ENCODE measurements at places on chromosomes 7 and 10. TPM values are rescaled to one million over a fixed set of nuclear protein-coding genes. Genes with fewer than 3 reads are reported as not detected.
A peak's percentile ranks its signal among the peaks of the same experiment; 100 is the strongest.

GRCh38 chr10:71634531-71635164, 84.9 kb downstream of the C10orf105 start:
- DNase-seq: no peak

GRCh38 chr7:126662856-126663255, 589.9 kb downstream of the GRM8 start:
- DNase-seq: no peak

- no peak for DNase-seq
Observed at GRCh38 chr10:58158806-58159205, 108.9 kb downstream of the IPMK start.

DNA sequence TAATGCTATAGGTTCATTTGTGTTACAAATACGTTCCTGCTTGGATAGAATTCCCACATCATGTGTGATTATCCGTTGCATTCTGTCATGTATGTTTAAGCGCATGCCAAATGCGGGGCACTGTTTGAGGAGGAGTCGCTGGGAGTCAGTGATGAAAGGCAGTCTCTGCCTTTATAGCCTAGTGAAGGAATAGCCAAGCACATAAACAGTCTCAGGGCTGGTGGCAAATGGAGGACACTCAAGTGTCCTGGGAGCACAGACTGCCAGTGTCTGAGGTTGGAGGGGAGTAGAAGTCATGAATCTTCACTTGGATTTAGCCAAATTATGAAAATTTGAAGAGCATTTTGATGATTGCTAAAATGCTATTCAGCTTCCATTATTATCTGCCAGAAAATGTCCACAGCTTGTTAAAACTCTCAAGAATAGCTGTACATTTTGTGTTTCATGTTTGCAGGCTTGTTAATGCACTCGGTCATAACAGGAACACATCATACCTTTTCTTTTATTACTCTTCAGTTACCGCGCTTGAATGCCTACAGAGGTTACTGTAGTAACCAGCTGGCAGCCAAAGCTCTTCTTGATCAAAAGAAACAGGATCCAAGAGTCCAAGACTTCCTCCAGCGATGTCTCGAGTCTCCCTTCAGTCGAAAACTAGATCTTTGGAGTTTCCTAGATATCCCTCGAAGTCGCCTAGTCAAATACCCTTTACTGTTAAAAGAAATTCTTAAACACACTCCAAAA, 41.6 kb downstream of the NET1 start:
- no peak for DNase-seq

- no peak for DNase-seq
Observed at GRCh38 chr7:127885843-127886242, 145.4 kb downstream of the LRRC4 start.

DNA sequence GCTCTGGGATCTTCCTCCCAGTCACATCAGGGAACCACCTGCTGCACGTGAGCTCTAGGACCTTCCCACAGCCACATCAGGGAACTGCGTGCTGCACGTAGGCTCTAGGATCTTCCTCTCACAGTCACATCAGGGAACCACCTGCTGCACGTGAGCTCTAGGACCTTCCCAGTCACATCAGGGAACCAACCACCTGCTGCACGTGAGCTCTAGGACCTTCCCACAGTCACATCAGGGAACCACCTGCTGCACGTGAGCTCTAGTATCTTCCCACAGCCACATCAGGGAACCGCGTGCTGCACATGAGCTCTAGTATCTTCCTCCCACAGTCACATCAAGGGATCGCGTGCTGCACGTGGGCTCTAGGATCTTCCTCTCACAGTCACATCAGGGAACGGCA, 229.7 kb downstream of the DIP2C start:
- no peak for DNase-seq

GRCh38 chr7:135320268-135320667, 86.6 kb downstream of the STRA8 start:
- DNase-seq: no peak

DNA sequence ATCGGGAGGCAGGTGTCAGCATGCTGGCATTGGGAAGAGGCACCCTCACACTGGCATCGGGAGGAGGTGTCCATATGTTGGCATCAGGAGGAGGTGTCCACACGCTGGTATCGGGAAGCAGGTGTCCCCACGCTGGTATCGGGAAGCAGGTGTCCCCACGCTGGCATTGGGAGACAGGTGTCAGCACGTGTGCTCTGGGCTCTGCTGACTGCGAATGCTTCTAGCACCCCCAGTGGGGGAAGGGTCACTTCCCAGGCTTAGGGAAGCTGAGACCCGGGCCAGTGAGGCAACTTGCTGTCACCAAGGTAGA, 92.5 kb upstream of the IKZF1 start:
- DNase-seq: no peak

- DNase-seq: no peak
Observed at GRCh38 chr10:95278061-95278988, 12.5 kb downstream of the PDLIM1 start.

- DNase-seq: no peak
Observed at GRCh38 chr10:99529591-99530107, 3.1 kb upstream of the NKX2-3 start.

DNA sequence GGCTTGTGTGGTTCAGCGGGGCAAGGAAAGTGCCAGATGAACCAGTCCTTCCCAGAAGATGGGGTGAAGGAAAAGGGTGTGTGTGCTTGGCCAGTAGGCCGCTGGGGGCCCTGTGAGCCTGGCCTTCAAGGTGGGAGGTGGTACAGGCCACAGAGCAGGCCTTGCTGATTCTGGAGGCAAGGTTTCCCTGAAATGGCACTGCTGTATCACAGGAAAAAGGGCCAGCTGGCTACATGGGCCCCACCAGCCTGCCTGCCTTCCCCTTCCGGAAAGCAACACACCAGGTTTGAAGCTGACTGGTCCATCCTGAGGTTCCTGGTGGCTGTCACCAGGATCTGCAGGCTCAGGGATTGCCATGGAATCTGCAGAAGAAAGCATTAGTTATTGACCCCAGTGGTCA, 12.5 kb downstream of the MMRN2 start:
- no peak for DNase-seq

DNA sequence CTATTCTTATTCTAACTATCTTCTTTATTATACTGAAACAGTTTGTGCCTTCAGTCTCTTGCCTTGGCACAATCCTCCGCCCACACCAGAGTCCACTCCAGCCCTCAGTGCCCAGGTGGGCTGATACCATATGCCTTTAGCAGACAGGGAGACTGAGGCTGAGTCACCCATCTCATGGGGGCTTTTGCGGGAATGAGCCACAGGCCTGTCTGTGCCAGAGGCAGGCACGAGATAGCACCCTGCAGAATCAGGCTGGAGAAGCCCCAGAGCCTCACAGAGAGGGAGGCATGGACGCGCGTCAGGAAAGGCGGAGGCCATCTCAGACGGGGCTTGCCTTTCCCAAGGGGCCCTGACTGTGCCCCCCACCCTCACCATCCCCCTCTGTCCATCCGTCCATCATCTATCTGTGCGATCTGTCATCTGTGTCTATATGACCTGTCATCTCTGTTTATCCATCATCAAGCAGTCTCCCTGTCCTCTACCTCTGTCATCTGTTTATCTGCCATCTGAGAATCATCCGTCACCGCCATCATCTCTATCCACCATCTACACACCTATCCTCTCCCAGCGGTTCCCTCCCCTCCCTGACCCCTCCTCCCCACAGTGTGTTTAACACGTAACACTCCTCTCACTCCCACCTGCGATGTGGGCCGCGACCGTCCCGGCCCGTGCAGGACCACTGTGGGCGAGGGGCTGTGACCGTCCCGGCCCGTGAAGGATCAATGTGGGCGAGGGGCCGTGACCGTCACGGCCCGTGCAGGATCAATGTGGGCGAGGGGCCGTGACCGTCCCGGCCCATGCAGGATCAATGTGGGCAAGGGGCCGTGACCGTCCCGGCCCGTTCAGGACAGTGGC, 7.3 kb upstream of the ADAP1 start:
- DNase-seq: no peak

DNA sequence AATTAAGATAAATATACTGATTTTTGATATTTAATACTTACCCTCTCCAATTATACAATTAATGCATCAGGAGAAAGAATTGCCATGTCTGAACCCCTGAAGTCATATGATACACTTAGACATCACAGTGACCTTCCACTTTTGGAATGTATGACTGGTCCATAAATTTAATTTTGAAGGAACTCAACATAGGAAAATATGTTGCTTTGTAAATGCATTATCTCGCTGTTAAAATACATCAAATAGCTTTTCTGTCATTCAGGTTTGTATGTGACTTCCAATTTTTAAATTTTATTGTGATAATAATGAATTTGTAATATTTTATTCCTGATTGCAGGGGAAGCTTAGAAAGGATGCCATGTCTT, 631.9 kb upstream of the ANKRD30A start:
- no peak for DNase-seq

- DNase-seq: no peak
Observed at GRCh38 chr10:130041451-130042371, 68.9 kb downstream of the C10orf143 start.

- DNase-seq: no peak
Observed at GRCh38 chr7:1872191-1873069, 202.4 kb downstream of the ELFN1 start.

DNA sequence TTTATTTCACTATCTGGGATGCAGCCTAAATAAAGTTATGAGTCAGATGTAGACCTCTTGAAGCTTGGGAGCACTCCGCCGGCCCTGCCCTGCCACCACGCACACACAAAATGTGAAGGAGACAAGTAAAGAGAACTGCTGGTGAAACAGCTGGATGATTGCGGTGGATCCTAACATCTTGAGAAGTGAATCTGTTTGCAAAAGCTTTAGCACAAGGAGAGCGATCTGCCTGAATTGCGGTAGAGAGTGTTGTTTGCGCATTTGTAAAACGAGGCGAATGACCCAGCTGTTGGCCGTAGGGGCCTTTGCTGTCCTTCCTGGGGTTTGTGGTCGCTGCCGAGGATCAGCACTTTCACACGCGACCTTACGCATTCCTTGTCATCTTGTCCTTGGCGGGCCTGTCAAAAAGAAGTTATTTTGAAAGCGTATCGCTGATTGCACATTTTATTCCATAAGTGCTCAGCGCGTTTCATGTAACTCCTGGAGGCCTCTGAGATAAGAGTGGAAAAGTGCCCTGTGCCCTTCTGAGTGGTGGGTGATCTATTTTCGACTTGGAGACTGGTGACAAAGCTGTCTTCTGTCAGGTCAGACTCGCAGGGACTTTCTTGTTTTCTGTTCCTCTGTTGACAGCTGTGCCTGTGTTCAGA, 40.8 kb downstream of the RBM20 start:
- DNase-seq: no peak

DNA sequence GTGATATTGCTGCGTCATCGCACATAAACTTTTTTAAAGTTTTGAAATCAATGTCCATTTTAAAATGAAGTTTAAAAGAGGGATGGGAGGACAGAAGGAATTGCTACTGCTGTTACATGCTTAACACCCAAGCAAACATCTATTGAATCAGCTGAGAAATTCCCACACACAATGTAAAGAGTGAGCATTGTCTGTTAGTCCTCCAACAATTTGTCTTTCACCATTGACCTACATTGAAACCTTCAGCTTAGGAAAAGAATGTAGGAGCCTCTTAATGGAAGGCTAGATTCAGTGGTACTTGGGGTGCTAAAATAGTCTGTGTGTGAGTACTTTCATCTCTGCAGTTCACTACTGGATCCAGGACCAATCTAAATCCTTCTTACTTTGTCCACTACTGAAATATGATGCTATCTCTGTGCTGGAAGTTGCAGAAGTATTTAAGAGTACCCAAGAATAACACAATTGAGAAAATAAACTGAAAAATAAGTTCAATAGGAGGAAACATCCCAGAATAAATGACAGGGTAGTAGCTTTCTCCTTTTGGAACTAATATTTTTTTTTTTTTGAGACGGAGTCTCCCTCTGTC, 23.8 kb upstream of the FBXW4 start:
- no peak for DNase-seq

DNA sequence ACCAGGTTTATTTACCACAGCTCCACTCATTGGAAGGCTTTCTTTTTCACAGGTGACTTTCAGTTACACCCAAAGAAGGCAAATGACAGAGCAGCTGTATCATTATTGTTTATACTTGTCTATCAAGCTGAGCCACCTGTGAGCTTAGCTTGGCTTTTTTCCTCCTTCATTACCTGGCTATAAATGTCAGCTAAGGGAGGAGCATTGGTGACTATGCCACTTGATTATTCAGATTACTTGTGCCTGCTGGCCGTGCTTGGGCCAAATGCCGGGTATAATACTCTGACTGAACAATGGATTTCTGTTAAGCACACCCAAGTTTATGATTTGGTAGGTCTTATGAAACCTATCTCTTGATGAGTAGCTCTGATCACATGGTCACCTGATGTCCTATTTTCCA, 9.9 kb upstream of the GNAT3 start:
- DNase-seq: no peak

- no peak for DNase-seq
Observed at GRCh38 chr10:22319547-22319979, 1.3 kb upstream of the BMI1 start.

DNA sequence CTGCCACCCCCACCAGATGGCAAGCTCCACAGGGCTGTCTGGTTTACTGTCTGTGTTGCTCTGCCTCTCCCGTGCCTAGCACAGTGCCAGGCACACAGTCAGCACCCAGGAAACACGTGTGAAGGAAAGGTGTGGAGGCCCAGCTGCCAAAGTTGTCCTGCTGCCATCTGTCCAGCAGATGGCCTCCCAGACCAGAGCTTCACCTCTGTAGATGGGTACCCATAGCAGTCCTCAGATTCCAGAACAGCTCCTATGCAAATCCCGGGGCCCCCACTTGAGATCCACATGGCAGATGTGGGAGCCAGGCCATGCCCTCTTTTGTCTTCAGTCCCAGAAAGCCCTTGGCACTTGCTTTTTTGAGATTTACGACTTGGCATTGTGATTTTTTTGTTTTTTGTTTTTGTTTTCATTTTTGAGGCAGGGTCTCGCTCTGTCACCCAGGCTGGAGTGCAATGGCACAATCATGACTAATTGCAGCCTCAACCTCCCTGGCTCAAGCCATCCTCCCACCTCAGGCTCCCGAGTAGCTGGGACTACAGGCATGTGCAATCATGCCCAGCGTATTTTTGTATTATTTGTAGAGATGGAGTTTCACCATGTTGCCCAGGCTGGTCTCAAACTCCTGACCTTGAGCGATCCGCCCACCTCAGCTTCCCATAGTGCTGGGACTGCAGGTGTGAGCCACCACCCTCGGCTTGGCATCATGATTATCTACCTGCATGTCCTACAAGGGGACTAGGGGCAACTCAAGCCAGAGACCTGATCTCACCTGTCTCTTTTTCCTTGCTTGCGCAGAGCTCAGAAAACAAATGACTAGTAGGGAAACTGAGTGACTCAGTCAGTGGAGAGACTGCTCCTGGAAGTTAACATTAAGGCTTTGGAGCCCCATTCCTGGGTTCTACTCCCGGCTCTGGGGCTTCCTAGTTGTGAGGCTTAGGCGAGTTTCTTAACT, 16.9 kb upstream of the PALD1 start:
- peak; percentile 54 for DNase-seq

GRCh38 chr7:143016996-143017395, 9.9 kb downstream of the OR9A2 start:
- DNase-seq: no peak

- DNase-seq: no peak
Observed at GRCh38 chr10:31659665-31660064, 269.0 kb downstream of the ARHGAP12 start.

The CALN1 gene
- total RNA-seq: 1.4 TPM

The GPR85 gene
- 3.0 TPM for total RNA-seq

The WASHC2A gene
- 79.3 TPM for total RNA-seq

The PSD gene
- total RNA-seq: 0.31 TPM

The PRR15 gene
- 2.9 TPM for total RNA-seq

The WNT8B gene
- not detected for total RNA-seq

The NUDT1 gene
- total RNA-seq: 14.2 TPM

The OR13A1 gene
- total RNA-seq: not detected

The PTER gene
- 2.3 TPM for total RNA-seq

The TRUB1 gene
- 15.4 TPM for total RNA-seq

The ATAD1 gene
- total RNA-seq: 38.0 TPM

The HOXA13 gene
- total RNA-seq: not detected

Measured in endothelial cell (in vitro differentiated cells).